Right cardiac atrium (tissue), 5 donors: ENCODE measurements at places on chromosomes 12 and 14. TPM values are rescaled to one million over a fixed set of nuclear protein-coding genes. Genes with fewer than 3 reads are reported as not detected.

The FSCB gene
- total RNA-seq = not detected

The GLIPR1L1 gene
- not detected for total RNA-seq

- DNase-seq = no peak
Measured at GRCh38 chr14:61923348-61923747, 161.1 kb downstream of the SNAPC1 start.

DNA sequence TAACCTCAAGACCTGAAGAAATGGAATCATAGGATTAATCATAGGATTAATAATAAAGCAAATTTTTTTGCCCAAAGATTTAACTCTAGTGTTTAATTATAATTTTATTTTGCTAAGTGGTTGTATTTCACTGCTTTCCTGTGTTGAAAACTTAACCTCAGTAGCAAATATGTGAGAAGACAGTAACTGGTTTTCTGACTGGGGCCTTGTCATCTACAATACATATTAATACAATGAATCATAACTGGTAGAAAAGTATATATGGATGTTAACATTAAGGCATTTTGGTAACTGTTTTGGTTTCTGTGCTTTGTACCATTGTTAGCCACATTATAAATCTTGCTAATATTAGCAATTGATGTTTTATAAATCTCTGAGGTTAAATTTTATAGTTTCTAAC, 92.2 kb downstream of the ACSS3 start:
- no peak for DNase-seq

- no peak for DNase-seq
Measured at GRCh38 chr12:69120354-69120753, 119.0 kb upstream of the CPSF6 start.

GRCh38 chr12:38664661-38665269, 240.6 kb downstream of the CPNE8 start:
- no peak for DNase-seq

- no peak for DNase-seq
Measured at GRCh38 chr12:118358612-118359540, 13.8 kb downstream of the TAOK3 start.
